Subcutaneous preadipocyte (primary cell): ENCODE measurements at places on chromosomes 11 and 22. TPM values are rescaled to one million over a fixed set of nuclear protein-coding genes. Genes with fewer than 3 reads are reported as not detected.

Gene SMC1B
- under 0.01 TPM in 2 replicates for total RNA-seq

Gene TMPRSS6
- total RNA-seq, result not detected in 2 replicates

Gene CCDC134
- total RNA-seq, result 7.3 and 11.9 TPM in 2 replicates

Gene OLFML1
- total RNA-seq, result 4.1 and 10.7 TPM in 2 replicates

Gene RAPSN
- 0.20 TPM in 1 of 2 replicates, not detected in the other for total RNA-seq

Gene C22orf31
- total RNA-seq, result not detected in 2 replicates

Gene P4HA3
- total RNA-seq, result 0.73 and 0.98 TPM in 2 replicates

Gene OR52H1
- total RNA-seq, result not detected in 2 replicates

Gene MRGPRX4
- total RNA-seq, result not detected in 2 replicates

Gene OR52A1
- total RNA-seq, result not detected in 2 replicates

Gene UBQLN3
- total RNA-seq, result not detected in 2 replicates
